ENCODE measurements at places on chromosomes 2 and 18. TPM values are rescaled to one million over a fixed set of nuclear protein-coding genes. Genes with fewer than 3 reads are reported as not detected.

The PRPF40A gene
- total RNA-seq: 106 TPM

The KCNG2 gene
- total RNA-seq: not detected

The NRP2 gene
- total RNA-seq: 183 TPM

The CHRNG gene
- total RNA-seq: not detected

The FOSL2 gene
- total RNA-seq: 86.9 TPM

The CCDC85A gene
- total RNA-seq: 0.29 TPM

GRCh38 chr2:46294176-46294836, 2.9 kb upstream of the EPAS1 start:
- no peak overlapping the region for H3K27ac ChIP-seq
- no peak overlapping the region for H3K4me3 ChIP-seq
- no peaks in the 10 kb centered on the region for H3K27me3 ChIP-seq
- H3K4me1 ChIP-seq: peaks cover 7% of the 10 kb centered on the region
- H3K36me3 ChIP-seq: no peaks in the 10 kb centered on the region
- no peak for DNase-seq

DNA sequence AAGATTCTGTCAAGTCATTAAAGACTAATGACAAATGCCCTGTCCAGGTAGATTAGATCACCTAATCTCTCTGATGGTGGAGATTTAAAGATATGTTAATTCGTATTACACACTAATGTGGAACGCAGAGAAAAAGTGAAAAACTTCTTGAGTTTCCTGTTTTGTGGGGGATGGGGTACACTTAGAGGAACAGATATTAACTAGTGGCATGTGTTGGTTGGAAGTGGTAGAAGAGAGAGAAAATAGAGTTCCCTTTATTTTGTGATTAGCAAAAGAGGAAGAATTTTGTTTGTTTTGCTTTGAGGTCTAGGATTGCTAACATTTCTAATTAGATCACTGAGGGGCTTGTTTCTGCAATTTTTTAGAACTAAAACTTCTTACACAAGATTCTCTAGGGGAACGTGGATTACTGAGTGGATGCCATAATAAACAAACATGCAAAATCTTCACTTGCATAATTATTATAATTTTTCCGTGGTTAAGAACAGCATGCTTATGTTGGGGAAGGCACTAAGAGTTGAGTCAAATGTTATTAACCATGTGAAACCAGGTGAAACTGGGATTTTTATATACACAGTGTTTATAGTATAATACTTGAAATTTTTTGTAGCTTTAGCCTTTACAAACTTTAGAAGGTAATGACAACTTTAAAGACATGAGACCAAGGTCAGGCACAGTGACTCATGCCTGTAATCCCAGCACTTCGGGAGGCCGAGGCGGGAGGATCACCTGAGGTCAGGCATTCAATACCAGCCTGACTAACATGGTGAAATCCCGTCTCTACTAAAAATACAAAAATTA, 97.4 kb upstream of the STK17B start:
- no peak overlapping the region for H3K4me3 ChIP-seq
- no peaks in the 10 kb centered on the region for H3K36me3 ChIP-seq
- H3K27me3 ChIP-seq: no peaks in the 10 kb centered on the region

DNA sequence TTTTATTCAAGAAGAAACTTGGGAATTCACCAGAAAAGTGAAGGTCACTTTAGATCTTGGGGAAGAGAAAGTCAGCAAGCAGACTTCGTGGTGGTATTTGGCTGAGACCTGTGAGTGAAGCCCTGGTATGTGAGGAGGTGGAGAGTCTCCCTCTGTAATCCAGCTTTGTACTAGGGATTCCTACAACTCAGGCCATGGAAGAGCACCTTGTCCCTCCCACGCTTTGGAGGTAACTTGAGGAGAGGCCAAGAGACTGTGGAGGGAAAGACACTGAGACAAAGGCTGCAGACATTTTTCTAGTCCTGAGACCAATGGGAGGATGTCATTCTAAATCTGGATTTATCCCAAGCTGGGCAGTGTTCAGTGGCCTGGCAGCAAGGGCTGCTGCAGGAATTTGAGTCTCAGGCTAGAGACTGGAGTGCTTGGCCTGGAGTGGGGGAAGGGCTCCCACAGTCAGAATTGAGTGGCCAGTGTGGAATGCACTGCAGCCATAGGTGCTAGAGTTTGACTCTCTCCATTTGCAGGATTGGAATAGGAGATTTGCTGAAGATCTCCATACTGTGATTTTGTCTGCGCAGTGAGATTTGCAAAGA, 219.0 kb downstream of the ACTR3 start:
- H3K36me3 ChIP-seq: no peaks in the 10 kb centered on the region
- H3K4me1 ChIP-seq: no peaks in the 10 kb centered on the region
- no peak overlapping the region for H3K27ac ChIP-seq
- H3K4me3 ChIP-seq: no peak overlapping the region
- H3K27me3 ChIP-seq: no peaks in the 10 kb centered on the region

- H3K4me1 ChIP-seq: peaks cover 3% of the 10 kb centered on the region
- peak overlapping the region; percentile 76 for H3K27ac ChIP-seq
- peaks cover 35% of the 10 kb centered on the region for H3K27me3 ChIP-seq
- H3K36me3 ChIP-seq: no peaks in the 10 kb centered on the region
These were observed 2.5 kb upstream of the NFATC1 start for GRCh38 chr18:79393181-79393634.

DNA sequence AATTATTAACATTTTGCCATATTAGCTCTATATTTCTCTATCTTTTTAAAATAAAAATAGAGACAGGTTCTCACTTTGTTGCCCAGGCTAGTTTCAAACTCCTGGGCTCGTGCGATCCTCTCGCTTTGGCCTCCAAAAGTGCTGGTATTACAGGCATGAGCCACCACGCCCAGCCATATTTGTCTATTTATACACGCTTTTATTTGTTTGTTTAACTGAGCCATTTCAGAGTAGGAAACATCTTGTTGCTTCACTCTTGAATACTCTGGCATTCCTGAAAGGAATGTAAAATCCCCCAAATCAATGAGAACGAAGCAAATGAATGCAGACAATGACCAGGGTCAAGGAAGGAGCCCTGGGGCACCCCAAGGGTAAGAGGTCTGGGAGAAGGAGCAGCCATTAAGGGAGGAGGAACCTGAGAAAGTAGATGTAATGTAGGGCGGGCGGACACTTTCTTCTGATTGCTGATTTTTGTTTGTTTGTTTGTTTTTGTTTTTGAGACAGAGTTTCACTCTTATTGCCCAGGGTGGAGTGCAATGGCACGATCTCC, 31.7 kb upstream of the RAB1A start:
- H3K36me3 ChIP-seq: no peaks in the 10 kb centered on the region
- H3K4me1 ChIP-seq: peaks cover 4% of the 10 kb centered on the region
- no peak overlapping the region for H3K27ac ChIP-seq
- DNase-seq: no peak

DNA sequence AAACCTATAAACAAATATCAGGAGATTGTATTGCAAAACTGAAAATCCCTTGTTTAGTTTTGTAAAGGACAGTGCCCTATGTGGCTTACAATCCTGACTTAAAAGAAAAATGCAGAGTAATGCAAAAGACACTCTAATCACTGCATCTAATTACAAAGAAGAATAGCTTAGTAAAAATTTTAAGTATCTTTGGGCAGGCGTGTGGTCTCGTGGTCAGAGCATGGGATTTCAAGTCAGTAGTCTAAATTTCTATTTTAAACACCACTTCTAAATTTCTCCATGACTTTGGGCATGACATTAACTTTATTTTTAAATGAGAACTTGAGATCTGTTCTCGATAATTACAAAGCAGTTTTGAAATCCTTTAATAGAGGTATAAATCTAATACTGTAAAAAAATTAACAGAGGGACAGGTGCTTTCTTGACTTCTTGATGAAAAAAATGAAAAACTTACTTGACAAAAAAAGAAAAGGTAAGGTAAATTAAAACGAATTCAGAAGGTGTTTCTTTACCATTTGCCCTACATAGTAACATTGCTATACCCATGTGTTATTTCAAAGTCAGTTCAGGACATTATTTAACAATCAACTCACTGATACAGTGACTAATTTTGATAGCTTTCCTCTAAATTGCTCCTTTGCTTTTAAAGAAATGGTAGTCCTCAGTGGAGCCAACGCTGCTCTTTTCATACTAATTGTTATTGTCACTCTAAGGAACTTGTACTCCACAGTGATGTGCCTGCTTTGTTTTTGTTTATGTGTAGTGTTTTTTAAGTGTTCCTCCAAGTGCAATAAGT, 17.6 kb upstream of the FTCDNL1 start:
- no peak overlapping the region for H3K4me3 ChIP-seq
- no peaks in the 10 kb centered on the region for H3K36me3 ChIP-seq
- no peaks in the 10 kb centered on the region for H3K4me1 ChIP-seq
- no peaks in the 10 kb centered on the region for H3K27me3 ChIP-seq

GRCh38 chr2:175111200-175111657, 56.8 kb downstream of the ATF2 start:
- H3K4me3 ChIP-seq: no peak overlapping the region
- H3K36me3 ChIP-seq: peaks cover 28% of the 10 kb centered on the region
- H3K27me3 ChIP-seq: no peaks in the 10 kb centered on the region
- DNase-seq: peak; percentile 76

DNA sequence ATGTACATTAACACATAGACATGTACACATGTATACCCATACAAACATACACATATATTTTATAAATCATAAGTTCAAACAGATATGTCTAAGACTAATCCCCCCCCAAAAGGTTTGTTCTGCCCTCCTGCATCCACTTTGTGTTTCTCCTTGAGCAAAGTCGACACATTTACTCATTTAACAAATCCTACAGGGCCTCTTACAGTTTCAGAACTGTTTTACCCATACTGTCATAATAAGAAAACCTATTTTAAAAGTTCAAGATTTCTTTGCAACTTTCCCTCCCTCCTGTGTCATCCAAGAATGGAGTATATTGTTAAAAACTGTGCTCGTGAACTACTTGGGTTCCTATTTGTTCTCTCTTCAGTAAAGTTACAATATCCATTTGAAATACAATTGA, 166.7 kb downstream of the L3MBTL4 start:
- H3K27ac ChIP-seq: no peak overlapping the region
- no peak for DNase-seq
- H3K4me3 ChIP-seq: no peak overlapping the region
- no peaks in the 10 kb centered on the region for H3K4me1 ChIP-seq
- no peaks in the 10 kb centered on the region for H3K36me3 ChIP-seq
- H3K27me3 ChIP-seq: no peaks in the 10 kb centered on the region

DNA sequence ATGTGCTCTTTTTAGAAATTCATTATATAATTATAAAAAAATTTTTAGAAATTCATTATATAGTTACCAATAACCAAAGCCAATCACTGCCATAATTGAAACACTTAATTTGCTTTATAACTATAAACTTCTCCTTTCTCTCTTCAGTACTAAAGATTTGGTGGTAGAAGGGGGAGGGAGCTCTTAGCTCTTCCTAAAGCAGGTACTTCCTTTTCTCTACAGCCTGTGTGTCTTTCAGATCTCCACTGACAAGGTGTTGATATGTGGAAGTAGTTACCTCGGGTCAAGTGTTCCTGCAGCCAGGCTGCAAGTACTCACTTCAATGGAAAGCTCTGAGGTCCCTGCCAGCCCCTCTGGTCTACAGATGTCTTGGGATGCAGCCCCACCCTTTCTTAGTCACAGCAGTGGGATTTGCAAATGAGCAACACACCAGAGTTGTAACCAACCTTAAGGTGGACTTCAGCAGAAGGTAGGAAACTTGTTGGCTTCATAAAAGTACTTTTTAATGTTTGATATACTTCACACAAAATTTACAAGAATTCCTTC, 690.0 kb downstream of the ARHGAP15 start:
- no peaks in the 10 kb centered on the region for H3K4me1 ChIP-seq
- H3K4me3 ChIP-seq: no peak overlapping the region
- no peak for DNase-seq
- H3K36me3 ChIP-seq: no peaks in the 10 kb centered on the region

GRCh38 chr2:16325016-16325975, 340.3 kb downstream of the CYRIA start:
- no peaks in the 10 kb centered on the region for H3K27me3 ChIP-seq
- H3K27ac ChIP-seq: no peak overlapping the region
- H3K36me3 ChIP-seq: no peaks in the 10 kb centered on the region

DNA sequence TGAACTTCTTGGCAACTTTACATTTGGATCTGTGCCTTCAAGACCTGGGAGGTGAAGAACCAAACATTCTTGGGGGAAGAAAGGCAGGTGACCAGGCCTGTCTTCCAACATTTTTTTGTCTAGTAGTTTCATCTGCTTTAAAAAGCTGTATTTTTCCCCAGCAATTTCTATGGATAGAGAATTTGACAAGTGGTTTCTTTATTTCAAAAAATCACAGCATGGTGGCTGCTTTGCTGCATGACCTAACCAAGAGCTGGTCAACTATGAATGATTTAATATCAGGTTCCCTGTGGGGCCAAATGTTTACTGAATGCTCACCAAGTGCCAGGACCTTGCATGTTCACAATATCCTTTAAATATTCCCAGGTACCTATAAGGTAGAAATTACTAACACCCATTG, 19.1 kb downstream of the LRP2 start:
- peaks cover 2% of the 10 kb centered on the region for H3K27me3 ChIP-seq
- H3K4me1 ChIP-seq: no peaks in the 10 kb centered on the region
- no peak overlapping the region for H3K4me3 ChIP-seq
- no peak for DNase-seq

DNA sequence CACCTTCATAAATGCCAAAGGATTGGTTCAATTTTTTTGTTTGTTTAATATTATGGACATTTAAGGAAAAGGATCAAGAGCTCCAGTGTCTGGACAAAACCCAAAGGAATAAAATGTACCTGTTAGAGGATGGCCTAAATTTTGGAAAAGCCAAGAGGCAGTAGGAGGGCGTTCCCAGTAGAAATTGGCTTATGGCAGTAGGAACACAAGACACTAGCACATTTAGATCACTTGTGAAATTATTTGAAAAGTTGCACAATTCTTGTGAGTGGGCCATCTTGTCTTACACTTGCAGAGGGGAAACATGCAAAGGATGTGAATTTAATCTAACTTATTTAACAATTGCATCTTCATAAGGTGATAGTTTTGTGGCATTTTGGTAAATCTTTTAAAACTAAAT, 3.2 kb downstream of the BZW1 start:
- H3K36me3 ChIP-seq: peaks cover 66% of the 10 kb centered on the region
- no peak for DNase-seq
- H3K4me3 ChIP-seq: no peak overlapping the region
- H3K27ac ChIP-seq: peak overlapping the region; percentile 9
- no peaks in the 10 kb centered on the region for H3K27me3 ChIP-seq
- peaks cover 34% of the 10 kb centered on the region for H3K4me1 ChIP-seq

DNA sequence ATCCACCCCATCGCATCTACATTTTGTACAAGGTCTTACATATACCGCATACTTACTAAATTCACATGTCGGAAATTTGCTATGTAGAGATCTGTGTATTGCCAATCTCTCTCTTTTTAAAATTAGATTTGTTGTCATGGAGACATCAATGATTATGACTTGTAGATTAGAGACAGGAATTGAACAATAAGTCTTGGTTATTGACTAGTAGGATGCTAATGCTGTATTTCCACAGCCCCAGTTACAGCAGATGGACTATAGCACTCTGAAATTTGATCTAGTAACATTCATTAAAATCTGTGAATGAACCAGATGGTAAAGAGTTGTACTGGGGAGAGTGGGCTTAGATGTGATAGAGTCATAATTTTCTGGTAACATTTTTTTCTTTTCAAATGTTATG, 805.7 kb downstream of the SLC4A3 start:
- no peaks in the 10 kb centered on the region for H3K4me1 ChIP-seq
- no peak overlapping the region for H3K27ac ChIP-seq
- H3K36me3 ChIP-seq: no peaks in the 10 kb centered on the region
- no peak for DNase-seq

GRCh38 chr2:16619576-16620245, 45.9 kb downstream of the CYRIA start:
- DNase-seq: no peak
- no peaks in the 10 kb centered on the region for H3K36me3 ChIP-seq
- H3K27ac ChIP-seq: no peak overlapping the region
- H3K27me3 ChIP-seq: peaks cover under 1% of the 10 kb centered on the region
- no peak overlapping the region for H3K4me3 ChIP-seq
- H3K4me1 ChIP-seq: peaks cover 12% of the 10 kb centered on the region
